Adipocyte (in vitro differentiated cells): ENCODE measurements at places on chromosomes 5 and 9.

- no peak for DNase-seq
Observed at GRCh38 chr5:177209610-177210009, 76.0 kb downstream of the NSD1 start.

DNA sequence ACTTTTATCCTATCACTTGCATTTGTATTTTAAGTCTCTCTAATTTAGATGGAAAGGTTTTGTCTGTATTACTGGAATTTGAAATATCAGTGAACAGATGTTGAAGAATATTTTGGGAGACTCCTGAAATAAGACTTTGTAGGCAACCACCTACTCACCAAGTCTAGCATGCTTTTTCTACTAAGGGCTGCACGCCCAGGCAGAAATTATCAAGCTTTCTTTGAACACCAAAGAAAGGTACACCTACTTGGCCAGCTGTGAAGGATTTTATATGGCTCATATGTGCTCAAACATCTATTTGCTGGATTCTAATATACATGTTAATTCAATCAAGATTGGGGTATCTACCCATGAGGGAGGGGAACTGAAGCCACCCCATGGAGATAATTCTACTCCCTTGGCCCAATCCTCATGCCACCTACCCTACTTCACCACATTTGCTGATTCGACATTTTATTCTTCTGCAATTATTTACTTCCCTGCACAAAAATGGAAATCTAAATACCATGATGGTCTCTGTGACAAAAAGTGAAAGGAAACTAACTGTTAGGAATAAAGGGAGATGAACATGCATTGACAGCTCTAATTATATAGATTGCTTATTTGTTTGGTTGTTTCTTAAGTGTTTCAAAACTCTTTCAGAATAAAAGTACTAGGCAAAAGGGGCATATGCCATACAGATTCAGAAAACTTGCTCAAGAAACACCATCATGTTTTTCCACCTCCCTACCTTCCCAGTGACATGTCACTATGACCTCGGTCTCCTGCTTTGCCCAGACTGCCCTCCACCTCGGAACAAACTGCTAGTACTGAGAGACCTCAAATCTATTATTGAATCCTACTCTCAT is 895 bp upstream of the MYOT start:
- DNase-seq = no peak

DNA sequence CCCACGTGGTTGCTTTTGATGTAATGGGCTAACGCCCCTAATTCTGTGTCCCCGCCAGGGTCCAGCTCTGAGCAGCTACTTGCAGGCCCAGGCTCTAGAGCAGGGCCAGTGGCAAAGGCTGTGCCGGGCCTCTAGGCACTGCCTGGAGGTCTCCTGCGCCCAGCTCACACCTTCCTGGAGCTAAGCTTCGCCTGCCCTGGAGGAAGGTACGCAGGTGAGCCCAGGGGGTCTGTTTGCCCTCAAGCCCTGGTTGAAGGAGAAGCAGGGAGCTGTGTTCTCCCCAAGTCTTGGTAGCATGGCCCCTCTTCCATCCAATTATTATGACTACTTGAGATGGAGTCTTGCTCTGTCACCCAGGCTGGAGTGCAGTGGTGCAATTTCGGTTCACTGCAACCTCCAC is 5.2 kb upstream of the LMX1B start:
- DNase-seq = no peak

DNA sequence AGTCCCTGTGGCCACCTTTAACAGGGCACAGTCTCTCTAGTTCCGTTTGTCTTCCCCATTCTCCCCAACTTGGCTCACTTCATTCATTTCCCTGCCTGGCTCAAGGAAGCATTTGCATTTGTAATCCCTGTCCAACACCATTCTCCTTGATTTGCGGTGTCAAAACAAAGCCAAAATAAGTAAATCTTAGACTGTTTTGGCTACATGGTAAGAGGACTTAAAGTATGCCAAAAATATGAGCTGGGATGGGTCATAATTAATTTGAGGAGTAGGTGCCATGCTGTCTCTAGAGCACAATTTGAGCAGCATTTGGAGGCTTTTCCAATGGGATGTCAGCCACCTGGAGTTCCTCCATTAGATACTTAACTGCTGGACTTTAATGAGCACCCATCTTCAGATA is 3.7 kb upstream of the GRIA1 start:
- DNase-seq = no peak

DNA sequence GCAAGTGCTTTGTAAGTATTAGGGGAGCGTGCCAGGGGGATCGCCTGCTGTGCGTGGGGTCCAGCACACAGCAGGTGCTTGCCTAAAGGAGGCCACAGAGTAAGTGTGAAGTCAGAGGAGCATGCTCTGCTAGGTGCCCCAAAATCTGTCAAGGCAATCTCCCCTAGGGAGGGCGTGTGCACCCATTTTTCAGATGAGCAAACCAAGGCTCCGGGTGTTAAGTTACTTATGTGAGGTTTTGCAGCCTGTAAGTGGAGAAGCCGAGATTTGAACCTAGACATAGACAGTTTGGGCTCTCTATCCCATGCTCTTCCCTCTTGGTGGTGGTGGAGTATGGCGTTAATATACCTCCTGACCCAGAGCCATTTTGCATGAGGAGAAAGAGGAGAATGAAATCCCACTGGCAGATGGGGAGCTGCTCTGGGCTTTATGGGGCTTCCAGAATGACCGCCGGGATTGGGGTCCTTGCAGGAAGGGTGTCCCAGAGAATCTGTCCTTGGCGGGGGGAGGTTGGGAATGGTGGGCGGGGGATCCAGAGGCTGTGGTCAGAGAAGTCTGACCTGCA is 14.1 kb downstream of the NDST1 start:
- DNase-seq = no peak

- DNase-seq = no peak
Observed at GRCh38 chr5:172874647-172875504, 40.8 kb downstream of the ERGIC1 start.

DNA sequence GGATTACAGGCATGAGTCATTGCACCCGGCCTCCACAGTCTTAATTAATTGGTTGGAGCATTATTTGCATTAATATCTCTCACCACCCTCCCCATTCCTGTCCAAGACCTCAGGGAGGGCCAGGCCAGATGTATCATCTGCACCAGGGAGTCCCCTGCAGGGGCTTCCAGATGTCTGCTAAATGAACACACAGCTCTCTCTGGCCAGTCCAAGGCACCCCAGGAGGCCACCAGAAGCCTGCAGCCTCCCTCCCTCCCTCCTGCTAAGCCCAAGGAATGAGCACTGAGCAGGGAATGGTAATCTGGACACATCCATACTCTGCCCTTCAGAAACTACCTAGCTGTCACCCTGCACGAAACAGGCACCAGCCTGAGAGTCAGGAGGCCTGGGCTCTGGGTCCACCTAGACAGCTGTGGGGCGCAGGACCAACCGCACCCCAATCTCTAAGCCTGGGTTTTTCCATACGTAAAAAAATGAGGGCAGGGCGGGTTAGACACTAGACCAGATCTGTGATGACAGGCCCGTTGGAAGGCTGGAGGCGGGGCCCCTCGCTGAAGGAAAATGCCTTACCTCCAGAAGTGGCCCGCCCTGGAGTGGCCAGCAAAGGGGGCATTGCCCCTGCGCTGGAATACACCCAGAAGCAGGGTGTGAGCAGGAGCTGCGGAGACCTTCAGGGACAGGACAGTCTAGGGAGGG is 8.3 kb downstream of the CIZ1 start:
- DNase-seq = no peak

GRCh38 chr5:112696786-112697185 is 40.9 kb upstream of the APC start:
- DNase-seq = no peak

DNA sequence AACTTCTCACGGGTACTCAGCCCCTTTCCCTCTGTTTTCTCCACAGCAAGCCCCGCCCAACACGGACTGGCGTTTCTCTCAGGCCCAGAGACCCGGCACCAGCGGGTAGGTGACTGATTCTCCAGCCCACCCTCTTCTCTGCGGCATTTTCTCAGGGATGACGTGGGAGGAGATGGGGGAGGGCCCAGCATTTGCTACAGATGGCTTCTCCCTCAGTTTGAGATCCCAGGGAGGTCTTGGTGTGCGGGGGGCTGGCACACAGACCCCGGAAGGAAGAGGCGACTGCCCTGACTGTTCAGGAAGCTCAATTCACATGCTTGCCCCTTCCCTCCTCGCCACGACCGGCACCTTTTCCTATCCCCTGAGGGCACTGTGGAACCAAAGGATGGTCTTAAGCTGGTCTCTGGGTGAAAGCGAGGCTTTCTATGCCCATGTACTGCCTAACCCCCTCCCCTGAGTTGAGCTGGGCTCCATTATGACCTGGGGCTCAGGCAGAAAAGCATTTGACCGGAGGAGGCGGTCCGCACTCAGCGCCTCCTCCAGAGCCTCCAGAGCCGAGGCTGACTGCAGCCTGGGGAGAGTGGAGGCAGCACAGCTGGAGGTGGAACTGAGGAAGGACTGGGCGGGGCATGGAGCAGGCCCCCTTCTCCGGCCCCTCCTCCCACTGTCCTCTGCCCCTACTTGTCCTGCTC is 6.0 kb downstream of the PCDHGC5 start:
- no peak for DNase-seq

DNA sequence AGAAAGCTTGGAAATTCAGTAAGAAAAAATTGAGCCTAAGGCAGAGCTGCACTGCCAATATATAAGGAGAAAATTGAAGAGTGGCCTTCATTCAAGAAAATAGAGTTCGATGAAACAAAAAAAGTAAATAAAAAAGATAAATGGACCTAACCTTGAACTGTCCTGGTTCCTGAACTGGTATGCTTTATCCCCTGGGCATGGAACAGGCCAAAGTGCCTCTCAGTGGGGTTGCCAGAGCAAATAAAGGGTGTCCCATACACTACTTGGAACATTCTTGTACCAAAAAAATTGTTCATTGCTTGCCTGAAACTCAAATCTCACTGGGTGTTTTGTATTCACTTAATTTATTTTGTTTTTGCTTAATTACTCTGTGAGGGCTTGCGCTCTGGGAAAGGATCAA is 42.2 kb upstream of the TUT7 start:
- DNase-seq = no peak

- DNase-seq = peak; percentile 66
Observed at GRCh38 chr5:149323621-149324205, 21.6 kb upstream of the GRPEL2 start.

GRCh38 chr9:24464319-24464951 is 81.3 kb downstream of the IZUMO3 start:
- peak; percentile 28 for DNase-seq

DNA sequence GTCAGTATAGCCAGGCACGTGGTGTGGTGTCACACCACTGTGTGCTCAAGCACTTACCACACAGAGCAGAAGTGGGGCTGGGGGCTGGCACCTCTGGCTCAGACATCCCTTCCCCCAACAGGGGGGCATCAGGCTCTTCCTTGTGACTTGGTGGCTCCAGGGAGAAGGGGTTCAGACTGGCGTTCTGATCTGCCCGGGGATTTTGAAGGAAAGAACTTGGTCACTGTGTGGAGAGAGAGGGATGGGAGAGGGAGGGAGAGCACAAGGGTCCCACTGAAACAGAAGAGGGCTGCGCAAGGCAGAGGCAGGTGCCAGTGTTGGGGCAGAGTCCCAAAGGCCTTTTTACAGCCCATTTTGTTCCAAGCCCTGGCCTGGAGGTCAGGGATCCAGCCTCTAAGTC is 109.7 kb upstream of the ALDH1B1 start:
- DNase-seq = no peak

- DNase-seq = no peak
Observed at GRCh38 chr5:110031402-110032140, 341.8 kb downstream of the MAN2A1 start.

DNA sequence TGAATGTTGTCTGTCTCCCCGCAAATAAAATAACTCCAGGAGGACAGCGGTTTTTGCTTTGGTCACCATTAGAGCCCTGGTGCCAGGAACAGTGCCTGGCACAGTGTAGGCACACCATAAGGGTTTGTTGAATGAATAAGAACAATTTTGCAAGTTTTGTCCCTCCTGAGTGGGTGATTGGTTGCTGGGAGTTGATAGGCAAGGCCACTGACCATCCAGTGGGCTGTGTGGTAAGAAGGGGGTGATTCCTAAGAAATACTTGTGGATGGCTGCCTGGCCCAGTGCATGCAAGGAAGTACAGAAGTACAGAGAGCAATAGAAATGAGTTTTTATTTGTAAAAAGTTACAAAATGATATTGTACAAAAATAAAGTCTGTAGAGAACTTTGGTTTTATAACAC is 27.5 kb downstream of the GDNF start:
- no peak for DNase-seq

DNA sequence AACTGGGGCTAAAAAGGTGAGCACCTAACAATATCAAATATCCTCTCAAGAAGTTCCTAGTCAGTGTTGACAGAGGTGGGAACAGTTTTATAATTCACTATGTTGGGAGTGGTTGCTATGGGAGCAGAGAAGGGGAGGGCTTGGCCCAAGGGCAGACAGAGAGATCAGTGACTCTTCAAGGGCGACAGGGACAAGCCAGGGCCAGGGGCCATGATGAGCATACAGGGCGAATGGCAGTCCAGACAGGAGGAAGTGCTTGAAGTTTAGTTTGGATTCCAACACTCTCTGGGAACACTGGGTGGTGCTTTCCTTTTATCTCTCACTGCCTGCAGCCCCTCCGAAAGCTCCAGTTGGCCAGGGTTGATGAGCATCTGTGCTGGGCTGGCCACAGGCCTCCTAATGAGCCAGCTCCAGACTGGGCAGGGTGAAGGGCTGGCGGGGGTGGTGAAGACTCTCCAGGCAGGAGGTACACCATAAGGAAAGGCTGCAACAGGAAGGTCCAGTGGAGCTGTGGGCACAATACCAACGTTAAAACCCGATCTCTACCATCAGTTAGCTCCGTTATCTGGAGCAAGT is 111.3 kb downstream of the TMEM174 start:
- no peak for DNase-seq

GRCh38 chr5:119083679-119084078 is 12.8 kb downstream of the DMXL1 start:
- no peak for DNase-seq

DNA sequence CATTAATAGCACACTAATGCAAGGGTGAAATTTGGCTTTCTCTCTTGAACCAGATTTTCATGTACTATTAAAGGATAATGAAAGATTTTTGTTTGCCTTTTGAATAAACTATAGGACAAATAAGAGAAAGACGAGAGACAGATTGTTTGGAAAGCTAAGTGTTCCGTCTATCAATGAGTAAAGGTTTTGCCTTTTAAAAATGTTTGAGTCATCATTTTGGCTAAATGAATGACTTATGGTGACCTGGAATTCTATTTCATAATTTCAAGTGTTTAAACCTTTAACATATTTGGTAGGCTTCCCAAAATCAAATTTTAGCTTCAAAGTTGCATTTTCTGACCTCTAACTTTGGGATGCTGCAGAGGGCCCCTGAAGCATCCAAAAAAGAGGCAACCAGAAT is 145.2 kb downstream of the SLC25A46 start:
- DNase-seq = peak; percentile 67

- no peak for DNase-seq
Observed at GRCh38 chr9:129851821-129852220, 16.6 kb downstream of the USP20 start.

DNA sequence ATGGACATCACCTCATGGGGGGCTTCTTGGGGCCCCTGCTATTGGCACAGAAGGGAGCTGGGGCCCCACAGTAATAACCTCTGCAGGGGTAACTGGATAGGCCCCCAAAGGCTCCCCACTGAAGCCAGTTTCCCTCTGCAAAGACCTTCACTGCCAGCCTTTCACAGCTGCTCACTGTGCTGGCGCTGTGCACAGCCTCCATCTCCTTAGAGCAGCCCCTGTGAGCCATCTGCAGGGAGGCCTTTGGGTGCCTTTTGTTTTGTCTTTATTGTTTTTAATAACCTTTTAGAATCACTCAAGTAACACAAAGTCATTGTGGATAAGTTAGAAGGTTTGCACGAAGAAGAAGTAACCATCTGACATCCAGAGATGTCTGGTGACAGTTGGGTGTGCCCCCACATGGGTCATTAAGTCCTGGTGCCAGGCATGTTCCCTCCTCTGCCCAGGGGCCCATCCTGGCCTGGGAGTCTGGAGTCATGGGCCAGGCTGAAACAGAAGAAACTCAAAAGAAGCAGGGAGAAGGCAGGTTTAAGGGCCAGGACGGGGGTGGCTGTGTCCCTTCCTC is 42.7 kb downstream of the NCS1 start:
- no peak for DNase-seq
